Effector memory CD4-positive, alpha-beta T cell (primary cell): ENCODE measurements at places on chromosomes 5 and 9.

DNA sequence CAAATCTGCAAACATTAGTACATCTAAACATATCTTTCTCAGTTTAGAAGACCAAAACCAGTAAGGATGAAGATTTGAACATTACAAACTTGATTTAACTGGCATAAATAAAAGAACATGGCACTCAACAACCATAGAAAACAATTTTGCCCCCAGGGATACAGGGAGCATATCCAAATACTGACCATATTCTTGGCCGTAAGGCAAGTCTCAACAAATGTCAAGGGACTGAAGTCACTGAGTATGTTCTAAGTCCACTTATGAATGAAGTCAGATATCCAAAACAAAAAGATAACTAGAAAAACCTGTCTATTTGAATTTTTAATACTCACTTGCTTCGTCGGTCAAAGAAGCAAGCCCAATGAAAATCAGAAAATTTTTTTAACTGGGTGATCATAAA is 14.1 kb downstream of the FEM1C start:
- DNase-seq = no peak
- peaks cover 5% of the 10 kb centered on the region for H3K4me1 ChIP-seq
- no peak overlapping the region for H3K4me3 ChIP-seq
- peaks cover 6% of the 10 kb centered on the region for H3K36me3 ChIP-seq

DNA sequence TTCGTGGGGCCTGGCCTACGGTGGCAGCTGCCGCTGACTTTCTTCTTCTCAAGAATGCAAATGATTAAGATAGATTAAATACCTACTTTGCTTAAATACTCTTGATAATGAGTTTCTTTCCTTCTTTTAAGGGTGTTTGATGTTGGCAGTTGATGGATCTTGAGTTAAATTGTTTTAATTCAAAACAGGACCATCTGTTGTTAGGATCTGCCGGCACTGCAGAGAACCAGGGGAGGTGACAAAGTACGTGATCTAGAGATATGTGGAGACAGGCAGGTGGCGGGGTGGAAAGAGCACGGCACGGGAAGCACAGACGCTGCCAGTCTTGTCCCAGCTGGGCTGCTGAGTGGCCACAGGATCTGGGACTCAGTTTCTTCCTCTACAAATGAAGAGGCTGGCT is 37.9 kb downstream of the MED27 start:
- H3K27ac ChIP-seq = no peak overlapping the region
- H3K36me3 ChIP-seq = no peaks in the 10 kb centered on the region

DNA sequence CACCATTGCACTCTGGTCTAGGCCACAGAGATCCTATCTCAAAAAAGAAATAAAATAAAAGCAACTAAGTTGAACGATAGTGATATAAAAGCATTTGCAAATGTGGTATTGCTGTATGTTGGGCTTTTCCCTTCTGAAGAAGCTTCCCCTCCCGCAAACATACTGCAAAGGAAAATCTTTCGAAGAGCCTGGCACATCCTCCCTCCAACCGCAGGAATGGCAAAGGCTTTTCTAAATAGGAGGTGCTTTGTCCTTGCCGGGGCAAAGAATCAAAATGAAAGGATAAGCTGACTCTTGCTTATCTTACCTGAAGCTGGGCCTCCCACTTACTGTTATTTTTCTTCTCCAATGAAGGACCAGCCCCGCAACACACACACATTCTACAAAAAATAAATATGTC is 45.8 kb downstream of the SERINC5 start:
- DNase-seq = no peak
- no peak overlapping the region for H3K27ac ChIP-seq
- H3K36me3 ChIP-seq = no peaks in the 10 kb centered on the region
- peaks cover 63% of the 10 kb centered on the region for H3K4me1 ChIP-seq
- H3K4me3 ChIP-seq = no peak overlapping the region
- no peaks in the 10 kb centered on the region for H3K27me3 ChIP-seq

DNA sequence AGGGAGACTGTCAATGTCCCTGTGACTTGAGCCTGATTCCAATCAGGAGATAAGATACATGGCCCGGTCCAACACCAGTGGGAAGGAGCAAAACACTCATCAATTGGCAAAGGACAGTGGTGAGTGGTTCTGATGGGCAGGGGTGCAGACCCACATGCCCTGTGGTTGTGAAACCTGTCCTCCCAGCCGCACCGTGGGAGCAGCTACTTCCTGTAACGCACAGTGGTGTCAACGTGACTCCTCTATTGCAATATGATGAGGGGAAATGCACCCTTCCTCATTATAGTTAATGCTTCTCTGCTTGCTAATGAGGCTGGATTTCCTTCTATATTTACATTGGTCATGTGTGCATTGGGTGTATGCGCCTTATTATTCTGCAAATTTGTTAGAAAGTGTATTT is 223.0 kb downstream of the IRX1 start:
- H3K4me1 ChIP-seq = no peaks in the 10 kb centered on the region
- no peak for DNase-seq
- no peaks in the 10 kb centered on the region for H3K36me3 ChIP-seq
- H3K4me3 ChIP-seq = no peak overlapping the region

- H3K27me3 ChIP-seq = no peaks in the 10 kb centered on the region
Measured at GRCh38 chr5:133118741-133119140, 66.9 kb downstream of the HSPA4 start.

DNA sequence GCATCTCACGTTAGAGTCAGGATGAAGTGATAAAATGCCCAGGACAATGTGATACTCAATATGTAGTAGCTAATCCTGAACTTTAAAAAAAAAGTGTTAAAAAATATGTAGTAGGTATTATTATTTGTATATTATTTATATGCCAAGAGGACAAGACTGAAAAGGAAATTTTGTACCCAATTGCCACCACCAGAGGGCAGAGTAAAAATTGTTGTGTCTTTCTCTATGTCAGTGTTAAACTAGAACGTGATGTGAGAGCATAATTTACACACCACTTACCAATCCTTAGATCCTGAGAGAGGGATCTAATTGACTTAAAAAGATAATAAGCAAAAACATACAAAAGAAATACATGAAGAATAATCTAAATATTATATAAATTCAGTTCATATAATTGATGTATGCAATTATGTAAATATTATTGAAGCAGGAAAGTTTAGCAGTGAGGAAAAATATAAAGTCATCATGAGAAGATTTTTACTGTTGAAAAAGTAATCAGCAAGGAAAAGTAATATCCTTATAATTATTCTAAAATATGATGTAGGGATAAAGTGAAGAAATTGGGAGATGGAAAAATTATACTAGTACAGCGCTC is 288.9 kb downstream of the RAB3C start:
- no peaks in the 10 kb centered on the region for H3K27me3 ChIP-seq
- H3K36me3 ChIP-seq = no peaks in the 10 kb centered on the region
- H3K27ac ChIP-seq = no peak overlapping the region
- no peaks in the 10 kb centered on the region for H3K4me1 ChIP-seq
- no peak overlapping the region for H3K4me3 ChIP-seq
- no peak for DNase-seq

DNA sequence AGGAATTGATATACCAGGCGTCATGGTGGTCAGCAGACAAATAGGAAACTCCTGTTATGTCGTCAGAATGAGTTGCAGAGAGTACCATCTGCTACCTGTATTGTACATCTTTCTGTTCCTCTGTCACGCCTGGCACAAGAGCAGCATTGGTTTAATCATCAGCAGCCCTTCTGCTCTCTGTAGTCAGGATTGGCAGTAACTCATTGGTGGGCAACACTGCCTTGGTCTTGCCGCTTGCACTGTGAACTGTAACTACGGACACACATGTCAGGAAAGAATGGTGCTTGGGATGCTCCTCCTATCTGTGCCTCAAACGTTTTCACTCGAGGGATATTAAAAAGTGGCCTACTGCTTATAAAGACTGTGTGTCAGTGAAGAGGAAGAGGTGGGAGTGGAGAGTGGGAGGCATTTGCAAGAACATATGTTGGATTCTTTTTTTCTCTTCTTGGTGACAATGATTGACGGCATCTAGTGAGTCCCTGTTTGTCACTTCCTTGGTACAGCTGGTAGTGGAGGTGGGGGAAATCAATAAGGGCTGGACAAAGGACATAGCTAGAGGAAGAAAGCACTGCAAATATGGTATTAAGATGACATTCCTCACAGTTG is 76.6 kb downstream of the F2RL2 start:
- no peaks in the 10 kb centered on the region for H3K36me3 ChIP-seq
- no peaks in the 10 kb centered on the region for H3K27me3 ChIP-seq
- H3K4me3 ChIP-seq = peak overlapping the region; percentile 36

DNA sequence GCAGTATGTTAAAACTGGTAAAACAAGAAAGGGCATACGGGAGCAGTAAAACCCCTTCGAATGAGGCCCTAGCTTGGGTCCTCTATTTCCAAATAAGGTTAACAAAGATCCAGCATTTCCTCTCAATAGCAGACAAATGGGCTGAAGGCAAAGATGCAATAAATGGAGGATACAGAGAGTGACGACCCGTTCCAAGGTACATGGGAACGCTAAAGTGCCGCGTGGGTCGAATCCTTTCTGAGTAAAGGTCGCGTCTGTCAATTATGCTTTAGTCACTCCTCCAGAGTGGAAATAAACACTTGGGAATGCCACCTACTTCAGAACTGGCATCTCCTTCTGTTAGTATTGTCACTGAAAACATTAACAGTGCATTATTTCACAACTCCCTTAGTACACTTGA is 24.7 kb downstream of the ARL15 start:
- no peak for DNase-seq
- no peaks in the 10 kb centered on the region for H3K4me1 ChIP-seq
- no peaks in the 10 kb centered on the region for H3K27me3 ChIP-seq
- H3K36me3 ChIP-seq = no peaks in the 10 kb centered on the region
- H3K4me3 ChIP-seq = no peak overlapping the region

DNA sequence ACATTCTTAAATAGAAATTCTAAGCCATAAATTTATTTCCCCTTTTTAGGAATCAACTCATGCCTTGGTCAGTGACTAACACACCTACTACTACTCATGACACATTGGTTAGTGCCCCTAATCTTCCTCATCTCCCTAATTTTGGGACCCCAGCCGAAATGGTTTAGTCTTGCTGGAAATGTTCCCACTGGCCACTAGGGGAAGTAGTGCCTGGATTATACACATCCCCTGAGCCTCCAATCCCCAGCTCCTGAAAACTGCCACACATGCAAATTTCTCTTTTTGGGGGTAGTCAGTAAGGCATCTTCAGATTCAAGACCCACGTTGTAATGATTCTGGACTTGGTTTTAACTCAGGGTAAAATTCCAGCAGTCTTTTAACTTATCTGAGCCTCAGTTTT is 79.8 kb downstream of the HSD17B3 start:
- DNase-seq = no peak
- no peaks in the 10 kb centered on the region for H3K36me3 ChIP-seq
- H3K27me3 ChIP-seq = peaks cover 10% of the 10 kb centered on the region
- H3K4me1 ChIP-seq = peaks cover 16% of the 10 kb centered on the region
- H3K4me3 ChIP-seq = no peak overlapping the region

DNA sequence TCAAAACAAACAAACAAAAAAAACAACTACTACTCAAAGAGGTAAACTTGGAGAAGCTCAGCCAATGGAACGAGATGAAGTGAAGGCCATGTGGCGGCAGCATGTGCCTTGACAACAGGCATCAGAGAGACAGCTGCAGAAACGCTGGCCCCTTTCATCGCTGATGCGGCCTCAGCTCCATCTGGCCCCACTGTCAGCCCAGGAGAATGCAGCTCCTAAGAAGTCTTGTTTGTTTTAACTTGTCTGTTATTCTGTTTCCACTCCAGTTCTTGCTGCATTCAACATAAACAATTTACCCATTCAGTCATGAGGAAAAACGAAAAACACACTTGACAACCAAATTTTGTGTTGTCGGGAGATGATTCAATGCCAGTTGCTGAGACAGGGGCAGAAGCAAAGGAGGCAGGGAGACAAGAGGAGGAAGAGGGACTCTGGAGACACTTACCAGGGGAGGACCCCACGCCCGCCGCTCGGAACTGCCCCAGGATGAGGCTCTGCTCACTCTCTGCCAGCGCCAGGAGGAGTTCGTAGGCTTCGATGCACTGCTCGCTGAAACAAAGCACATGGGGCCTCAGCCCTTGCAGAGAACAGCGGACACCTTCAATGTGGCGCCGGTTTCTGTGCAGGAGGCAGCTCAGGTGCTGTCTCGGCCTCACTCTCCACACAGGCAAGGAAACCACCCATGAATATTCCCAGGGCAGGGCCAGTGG is 91.2 kb downstream of the DCP2 start:
- no peak for DNase-seq
- H3K4me1 ChIP-seq = peaks cover 6% of the 10 kb centered on the region

DNA sequence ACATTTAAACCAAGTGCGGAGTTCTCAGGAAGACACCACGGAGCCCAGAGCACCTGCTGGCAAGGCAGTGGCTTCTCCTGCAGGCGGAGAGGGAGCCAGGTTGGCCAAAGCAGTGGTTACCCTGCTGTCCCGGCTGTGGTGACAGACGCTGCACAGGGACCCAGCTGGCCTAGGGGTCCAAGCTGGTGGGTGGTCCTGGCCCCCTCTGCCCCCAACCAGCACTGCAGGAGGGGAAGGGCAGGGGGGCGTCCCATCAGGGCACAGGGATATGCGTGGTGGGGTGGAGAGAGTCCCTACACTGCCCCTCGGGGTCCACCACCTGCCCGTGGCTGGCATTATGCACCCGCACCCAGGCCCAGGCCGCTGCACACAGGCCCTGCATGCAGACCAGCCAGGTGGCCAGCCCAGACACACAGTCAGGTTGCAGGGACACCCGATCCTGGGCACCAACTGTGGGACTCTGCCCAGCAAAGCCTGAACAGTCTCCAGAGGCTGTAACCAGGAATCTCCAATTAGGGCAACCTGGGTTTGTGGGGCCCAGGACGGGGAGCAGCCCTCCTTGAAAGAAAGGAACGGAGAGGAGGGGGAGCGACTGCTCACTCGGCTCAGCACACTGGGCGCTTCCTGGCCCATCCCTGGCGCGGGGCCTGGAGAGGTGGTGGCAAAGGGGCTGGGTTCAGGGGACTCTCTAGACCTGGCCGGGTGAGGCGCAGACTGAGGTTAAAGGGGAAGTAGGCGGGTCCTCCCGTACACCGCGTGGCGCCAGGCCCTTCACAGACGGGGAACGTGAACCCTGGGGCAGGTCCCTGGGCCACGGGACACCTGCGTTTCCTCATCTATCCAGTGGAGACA is 46.3 kb downstream of the NACC2 start:
- no peak overlapping the region for H3K4me3 ChIP-seq
- peaks cover 11% of the 10 kb centered on the region for H3K27me3 ChIP-seq
- peaks cover 16% of the 10 kb centered on the region for H3K4me1 ChIP-seq
- H3K27ac ChIP-seq = no peak overlapping the region
- no peak for DNase-seq
- H3K36me3 ChIP-seq = peaks cover 10% of the 10 kb centered on the region

DNA sequence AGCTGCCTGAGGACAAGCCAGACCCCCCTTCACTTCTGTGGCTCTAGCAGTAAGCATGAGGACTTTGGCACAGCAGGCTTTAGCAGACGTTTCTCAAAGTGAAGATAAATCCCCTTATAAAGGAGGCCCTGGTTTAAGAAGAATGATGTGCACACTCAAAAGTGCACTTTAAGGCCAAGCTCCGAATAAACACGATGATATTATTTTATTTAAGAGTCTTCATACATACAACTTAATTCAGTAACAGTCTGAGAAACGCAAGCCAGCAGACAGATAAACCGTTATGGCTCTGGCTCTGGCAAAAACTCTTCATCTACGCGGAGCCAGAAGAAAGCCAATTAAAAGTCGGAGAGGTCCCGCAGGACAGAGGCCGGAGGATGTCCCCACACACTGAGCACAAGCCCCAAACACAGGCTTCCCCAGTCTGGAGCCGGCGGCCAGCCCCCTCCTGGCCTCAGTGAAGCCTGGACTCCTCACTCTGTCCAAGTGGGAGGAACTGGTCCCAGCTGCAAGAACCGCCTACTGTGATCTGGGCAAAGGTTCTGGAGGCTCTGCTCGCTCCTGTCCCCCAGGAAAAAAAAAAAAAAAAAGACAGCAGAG is 44.6 kb downstream of the ADAMTS2 start:
- H3K27ac ChIP-seq = no peak overlapping the region
- DNase-seq = no peak
- H3K4me3 ChIP-seq = no peak overlapping the region
- no peaks in the 10 kb centered on the region for H3K36me3 ChIP-seq
